Transverse colon (tissue), 4 donors: ENCODE measurements at places on chromosomes 2 and 18. TPM values are rescaled to one million over a fixed set of nuclear protein-coding genes. Genes with fewer than 3 reads are reported as not detected.

- H3K27me3 ChIP-seq = no peaks in the 10 kb centered on the region
- DNase-seq = no peak
- H3K27ac ChIP-seq = no peak overlapping the region
- no peak overlapping the region for H3K4me3 ChIP-seq
These were observed 257.0 kb downstream of the DPP10 start for GRCh38 chr2:114699423-114699944.

DNA sequence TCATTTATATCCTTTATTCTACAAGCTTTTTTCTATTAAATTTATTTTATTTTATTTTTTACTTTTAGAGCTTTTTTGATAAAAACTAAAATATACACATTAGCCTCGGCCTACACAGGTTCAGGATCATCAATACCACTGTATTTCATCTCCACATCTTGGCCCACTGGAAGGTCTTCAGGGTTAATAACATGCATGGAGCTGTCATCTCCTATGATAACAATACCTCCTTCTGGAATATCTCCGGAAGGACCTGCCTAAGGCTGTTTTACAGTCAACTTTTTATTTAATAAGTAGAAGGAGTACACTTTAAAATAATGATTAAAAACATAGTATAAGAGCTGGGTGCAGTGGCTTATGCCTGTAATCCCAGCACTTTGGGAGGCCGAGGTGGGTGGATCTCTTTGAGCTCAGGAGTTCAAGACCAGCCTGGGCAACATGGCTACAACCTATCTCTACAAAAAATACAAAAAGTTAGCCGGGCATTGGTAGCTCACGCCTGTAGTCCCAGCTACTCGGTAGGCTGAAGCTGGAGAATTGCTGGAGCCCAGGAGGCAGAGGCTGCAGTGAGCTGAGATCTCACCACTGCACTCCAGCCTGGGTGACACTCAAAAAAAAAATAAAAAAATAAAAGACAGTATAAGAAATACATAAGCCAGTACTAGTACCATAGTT, 15.7 kb upstream of the DGUOK start:
- no peaks in the 10 kb centered on the region for H3K27me3 ChIP-seq
- no peaks in the 10 kb centered on the region for H3K4me1 ChIP-seq
- no peaks in the 10 kb centered on the region for H3K36me3 ChIP-seq
- no peak overlapping the region for H3K4me3 ChIP-seq
- DNase-seq = no peak

CXCR4 gene
- 41.1 TPM for total RNA-seq

GAD1 gene
- not detected for total RNA-seq

REEP1 gene
- total RNA-seq = 44.9 TPM

DNAH7 gene
- 56.9 TPM for total RNA-seq

CPLX4 gene
- not detected for total RNA-seq

ORC4 gene
- 5.2 TPM for total RNA-seq

LIMS2 gene
- 144 TPM for total RNA-seq

CASP8 gene
- total RNA-seq = 55.7 TPM

RBKS gene
- 15.2 TPM for total RNA-seq

DNA sequence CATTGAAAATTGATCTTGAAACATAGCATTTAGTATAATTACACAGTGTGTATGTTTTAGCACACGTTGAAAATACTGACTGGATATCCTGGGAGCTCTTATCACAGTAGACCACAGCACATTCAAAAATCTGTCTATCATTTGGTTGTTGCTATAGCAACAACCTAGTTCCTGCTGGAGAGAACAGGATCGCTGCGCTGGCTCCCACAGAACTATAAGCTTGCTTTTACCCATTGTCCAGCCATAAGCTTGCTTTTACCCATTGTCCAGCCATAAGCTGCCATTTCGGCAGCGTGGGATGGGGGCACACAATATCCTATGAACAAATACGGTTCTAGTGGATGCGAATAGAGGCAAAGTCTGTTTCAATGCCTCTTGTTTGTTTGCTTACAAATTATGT, 70.4 kb upstream of the ST6GAL2 start:
- H3K36me3 ChIP-seq = no peaks in the 10 kb centered on the region
- DNase-seq = no peak
- H3K27me3 ChIP-seq = no peaks in the 10 kb centered on the region
- H3K4me1 ChIP-seq = no peaks in the 10 kb centered on the region
- H3K27ac ChIP-seq = no peak overlapping the region
- H3K4me3 ChIP-seq = no peak overlapping the region

DNA sequence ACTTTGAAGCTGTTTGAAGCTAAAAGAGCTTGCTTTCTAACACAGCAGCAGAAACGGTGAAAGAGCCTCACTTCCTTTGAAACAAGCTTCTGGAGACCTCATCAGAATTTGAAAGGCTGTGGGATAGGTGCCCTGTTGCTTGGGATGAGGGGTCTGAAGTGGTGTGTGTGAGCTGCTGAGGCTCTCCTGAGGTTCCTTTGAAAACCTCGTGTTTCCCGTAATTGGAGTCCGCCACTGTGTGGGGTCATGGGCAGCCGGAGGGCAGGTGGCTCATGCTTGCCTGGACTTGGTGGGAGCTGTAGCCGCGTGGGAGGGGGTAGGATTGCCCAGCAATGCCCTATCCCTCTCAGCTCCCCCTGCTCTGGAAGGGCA, 34.4 kb downstream of the CABLES1 start:
- no peaks in the 10 kb centered on the region for H3K27me3 ChIP-seq
- H3K27ac ChIP-seq = no peak overlapping the region
- DNase-seq = no peak

- H3K4me1 ChIP-seq = no peaks in the 10 kb centered on the region
- H3K36me3 ChIP-seq = no peaks in the 10 kb centered on the region
- no peak overlapping the region for H3K27ac ChIP-seq
These were observed 20.8 kb upstream of the MTA3 start for GRCh38 chr2:42547446-42548295.

SLC4A3 gene
- 0.32 TPM for total RNA-seq

GRCh38 chr2:20494241-20494640, 47.4 kb downstream of the RHOB start:
- H3K4me1 ChIP-seq = no peaks in the 10 kb centered on the region
- H3K27me3 ChIP-seq = no peaks in the 10 kb centered on the region
- no peak for DNase-seq
- H3K27ac ChIP-seq = no peak overlapping the region

CMPK2 gene
- total RNA-seq = 18.7 TPM

CYP27C1 gene
- total RNA-seq = 0.14 TPM

DNA sequence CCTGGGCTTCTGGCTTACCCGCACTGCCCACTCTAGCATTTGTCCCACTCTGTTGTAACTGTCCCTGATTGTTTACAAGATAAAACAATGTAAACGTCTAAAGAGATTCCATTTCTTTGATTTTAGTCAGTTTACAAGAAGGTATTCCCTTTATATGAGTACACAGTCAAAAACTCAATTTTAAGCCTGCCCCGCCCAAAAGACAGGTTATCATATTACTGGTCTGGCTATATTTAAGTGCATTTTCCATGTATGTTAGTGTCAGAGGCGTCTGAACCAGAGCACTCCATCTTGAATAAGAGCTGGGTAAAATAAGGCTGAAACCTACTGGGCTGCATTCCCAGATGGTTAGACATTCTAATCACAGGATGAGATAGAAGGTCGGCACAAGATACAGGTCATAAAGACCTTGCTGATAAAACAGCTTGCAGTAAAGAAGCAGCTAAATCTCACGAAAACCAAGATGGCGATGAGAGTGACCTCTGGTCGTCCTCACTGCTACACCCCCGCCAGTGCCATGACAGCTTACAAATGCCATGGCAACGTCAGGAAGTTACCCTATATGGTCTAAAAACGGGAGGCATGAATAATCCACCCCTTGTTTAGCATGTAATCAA, 15.0 kb downstream of the GPR45 start:
- H3K36me3 ChIP-seq = no peaks in the 10 kb centered on the region
- no peak overlapping the region for H3K27ac ChIP-seq
- H3K4me1 ChIP-seq = no peaks in the 10 kb centered on the region
- H3K27me3 ChIP-seq = no peaks in the 10 kb centered on the region

DNA sequence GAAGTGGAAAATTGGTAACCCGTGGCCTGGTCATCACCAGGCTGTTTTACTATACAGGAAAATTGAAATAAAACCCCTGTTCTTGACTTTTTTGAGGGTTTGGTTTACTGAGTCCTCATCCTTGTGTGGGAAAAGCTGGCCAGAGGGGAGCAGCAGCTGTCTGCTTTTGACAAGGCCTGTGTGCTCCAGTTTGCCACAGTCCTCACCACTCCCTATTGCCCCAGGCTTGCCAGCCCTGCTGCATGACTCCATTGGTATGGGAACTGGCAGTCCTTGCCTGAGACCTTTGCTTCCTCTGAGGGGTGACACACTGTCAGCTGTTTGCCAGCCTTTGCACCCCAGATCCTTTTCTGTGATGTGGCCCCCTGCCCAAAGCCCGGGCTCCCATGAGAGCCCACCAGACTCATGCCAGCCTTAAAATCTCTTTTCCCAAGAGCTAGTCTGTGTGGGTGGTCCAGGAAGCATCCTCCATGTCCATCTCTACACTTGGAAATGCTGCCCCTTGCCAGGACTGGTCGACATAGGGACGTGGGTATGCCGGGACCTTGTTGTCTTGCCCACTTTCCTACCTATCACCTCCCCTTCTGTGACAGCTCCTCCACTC, 39.0 kb downstream of the GLI2 start:
- no peaks in the 10 kb centered on the region for H3K36me3 ChIP-seq
- H3K27me3 ChIP-seq = no peaks in the 10 kb centered on the region
- H3K27ac ChIP-seq = no peak overlapping the region
- DNase-seq = no peak
- H3K4me1 ChIP-seq = no peaks in the 10 kb centered on the region
